Heart left ventricle (tissue), 16 donors: ENCODE measurements at places on chromosomes 1 and 21. TPM values are rescaled to one million over a fixed set of nuclear protein-coding genes. Genes with fewer than 3 reads are reported as not detected.

GRCh38 chr1:94126651-94127050 lies 5.7 kb upstream of the ABCA4 start:
- H3K36me3 ChIP-seq = no peaks in the 10 kb centered on the region
- H3K4me1 ChIP-seq = no peaks in the 10 kb centered on the region
- H3K4me3 ChIP-seq = no peak overlapping the region

GRCh38 chr1:226064816-226065248 lies 2.3 kb downstream of the H3-3A start:
- peaks cover 70% of the 10 kb centered on the region for H3K4me1 ChIP-seq
- peak; percentile 34 for DNase-seq
- no peaks in the 10 kb centered on the region for H3K27me3 ChIP-seq
- no peak overlapping the region for H3K27ac ChIP-seq

- H3K27ac ChIP-seq = peak overlapping the region; percentile 68
- H3K36me3 ChIP-seq = no peaks in the 10 kb centered on the region
- H3K27me3 ChIP-seq = no peaks in the 10 kb centered on the region
- DNase-seq = no peak
Observed at GRCh38 chr1:21021311-21021710, 155.4 kb downstream of the EIF4G3 start.

- DNase-seq = no peak
- no peaks in the 10 kb centered on the region for H3K36me3 ChIP-seq
- no peak overlapping the region for H3K4me3 ChIP-seq
- no peaks in the 10 kb centered on the region for H3K27me3 ChIP-seq
Observed at GRCh38 chr1:209484429-209484828, 99.1 kb upstream of the CAMK1G start.

DNA sequence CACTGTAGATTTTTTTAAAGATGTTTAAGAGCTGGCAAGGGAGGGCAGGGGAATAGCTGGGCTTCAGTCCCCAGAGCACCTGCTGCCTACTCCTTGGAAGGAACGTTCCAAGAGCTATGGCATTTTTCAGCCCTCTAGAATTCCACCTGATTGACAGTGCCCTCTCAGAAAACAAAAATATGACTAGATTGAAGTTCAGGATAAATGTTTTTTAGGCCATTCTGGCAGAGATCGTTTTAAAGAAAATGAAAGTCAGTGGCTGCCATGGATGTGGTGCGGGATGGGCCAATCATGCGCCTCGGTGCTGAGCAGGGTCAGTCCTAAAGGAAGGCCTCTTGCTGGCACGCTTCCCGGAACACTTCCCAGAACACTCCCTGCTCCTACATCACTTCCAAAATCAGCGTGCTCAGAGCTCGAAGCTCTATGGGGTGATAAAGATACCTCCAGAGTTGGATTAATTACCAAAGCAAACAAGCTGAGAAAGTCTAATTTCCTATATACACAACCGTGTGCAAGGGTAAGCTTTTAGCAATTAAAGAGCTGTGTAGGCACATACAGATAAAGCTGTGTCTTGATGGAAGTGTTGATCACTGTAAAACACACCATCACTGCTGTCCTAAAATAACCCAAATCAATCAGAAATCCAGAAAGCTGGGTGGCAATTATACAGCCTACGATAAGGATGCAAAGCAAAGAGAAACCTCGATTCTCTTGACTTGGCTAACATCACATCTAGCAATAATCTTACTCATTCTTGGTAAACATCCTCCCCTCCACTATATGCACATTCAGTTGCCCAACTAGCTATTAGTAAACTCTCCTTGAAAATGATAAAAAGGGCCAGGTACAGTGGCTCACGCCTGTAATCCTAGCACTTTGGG lies 34.6 kb downstream of the TGFBR3 start:
- peak; percentile 93 for DNase-seq
- peak overlapping the region; percentile 87 for H3K27ac ChIP-seq
- peaks cover 21% of the 10 kb centered on the region for H3K4me1 ChIP-seq
- H3K4me3 ChIP-seq = peak overlapping the region; percentile 39
- H3K27me3 ChIP-seq = no peaks in the 10 kb centered on the region

- DNase-seq = no peak
- H3K36me3 ChIP-seq = no peaks in the 10 kb centered on the region
- H3K4me3 ChIP-seq = no peak overlapping the region
- H3K4me1 ChIP-seq = no peaks in the 10 kb centered on the region
- no peak overlapping the region for H3K27ac ChIP-seq
- H3K27me3 ChIP-seq = peaks cover 6% of the 10 kb centered on the region
Observed at GRCh38 chr1:31405578-31406245, 7.3 kb upstream of the SERINC2 start.

DNA sequence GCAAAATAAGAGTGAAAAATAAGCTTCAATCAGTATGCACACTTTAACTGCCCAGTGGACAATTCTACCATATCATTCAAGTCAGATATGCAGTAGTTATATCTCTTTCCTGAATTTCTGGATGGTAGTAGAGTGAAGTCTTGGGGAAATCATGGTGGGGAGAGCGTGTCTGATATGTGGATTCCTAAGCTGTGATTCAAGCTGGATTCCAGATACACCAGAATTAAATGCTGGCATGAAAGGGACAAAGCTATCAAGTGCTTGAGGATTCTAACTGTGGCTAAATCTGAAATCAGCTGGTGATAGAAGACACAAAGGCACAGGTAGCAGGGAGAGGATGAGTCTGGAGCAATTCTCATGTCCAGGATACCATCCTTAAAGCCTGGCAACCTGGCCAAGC lies 323.5 kb downstream of the DUSP10 start:
- no peak overlapping the region for H3K4me3 ChIP-seq
- DNase-seq = no peak
- H3K4me1 ChIP-seq = no peaks in the 10 kb centered on the region
- H3K27ac ChIP-seq = no peak overlapping the region

- H3K4me3 ChIP-seq = peak overlapping the region; percentile 34
- H3K4me1 ChIP-seq = no peaks in the 10 kb centered on the region
- no peaks in the 10 kb centered on the region for H3K36me3 ChIP-seq
- no peak overlapping the region for H3K27ac ChIP-seq
- no peak for DNase-seq
Observed at GRCh38 chr21:41290106-41290799, 26.3 kb upstream of the FAM3B start.

DNA sequence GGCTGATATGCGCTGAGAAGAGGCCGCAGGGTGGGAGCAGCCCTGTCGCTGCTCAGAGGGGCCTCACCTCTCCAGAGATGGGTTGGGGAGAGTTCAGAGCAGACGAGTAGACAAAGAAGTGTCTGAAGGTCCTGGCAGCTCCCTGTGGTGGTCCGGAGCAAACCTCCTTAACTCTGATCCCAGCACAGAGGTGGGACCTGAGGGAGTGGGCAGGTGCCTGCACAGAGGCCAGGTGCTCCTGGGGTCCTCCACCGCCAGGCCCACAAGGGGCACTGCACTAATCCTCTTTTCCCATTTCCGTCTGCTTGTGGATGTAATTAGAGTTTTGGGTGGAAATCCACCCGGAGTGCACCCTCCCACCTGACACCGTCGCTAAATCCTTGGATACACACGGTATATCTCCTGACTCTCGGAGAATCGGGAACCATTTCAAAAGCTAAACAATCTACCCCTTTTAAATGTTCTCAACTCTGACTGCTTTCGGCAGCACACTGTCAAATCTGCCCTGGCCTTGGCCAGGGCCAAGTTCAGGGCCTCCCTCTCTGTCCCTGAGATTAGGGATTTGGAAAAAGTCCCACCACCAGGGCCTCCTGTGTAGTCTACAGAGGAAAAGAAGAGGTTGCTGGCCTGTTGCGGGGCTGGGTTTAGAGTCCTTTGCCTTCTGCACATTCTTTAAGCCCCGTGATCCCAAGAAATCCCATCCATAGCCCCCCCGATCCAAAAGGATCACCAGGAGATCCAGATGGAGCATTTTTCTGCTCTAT lies 22.4 kb downstream of the CASZ1 start:
- DNase-seq = no peak
- peak overlapping the region; percentile 61 for H3K27ac ChIP-seq
- no peak overlapping the region for H3K4me3 ChIP-seq
- H3K4me1 ChIP-seq = peaks cover 23% of the 10 kb centered on the region

DNA sequence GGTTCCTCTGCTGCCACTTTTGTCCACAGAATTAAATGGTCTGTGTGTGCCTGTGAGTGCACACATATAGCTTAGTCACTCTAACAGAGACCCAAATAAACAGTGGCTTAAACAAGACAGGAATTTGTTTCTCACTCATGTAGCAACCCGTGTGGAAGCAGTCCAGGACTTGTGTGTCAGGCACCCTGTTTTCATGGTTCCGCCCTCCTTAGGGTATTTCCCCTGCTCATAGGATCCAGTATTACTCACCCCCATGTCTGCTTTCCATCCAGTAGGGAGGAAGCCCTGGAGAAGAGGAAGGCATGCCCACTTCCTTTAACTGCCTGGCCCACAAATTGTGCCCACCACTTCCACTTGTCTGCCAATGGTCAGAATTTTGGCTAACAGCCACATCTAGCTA lies 41.3 kb upstream of the TACSTD2 start:
- no peak for DNase-seq
- no peak overlapping the region for H3K27ac ChIP-seq
- peaks cover 20% of the 10 kb centered on the region for H3K4me1 ChIP-seq
- no peaks in the 10 kb centered on the region for H3K36me3 ChIP-seq

GRCh38 chr1:26910343-26911160 lies 3.2 kb downstream of the NR0B2 start:
- no peak overlapping the region for H3K4me3 ChIP-seq
- peaks cover 4% of the 10 kb centered on the region for H3K36me3 ChIP-seq
- no peaks in the 10 kb centered on the region for H3K4me1 ChIP-seq
- H3K27me3 ChIP-seq = no peaks in the 10 kb centered on the region
- no peak overlapping the region for H3K27ac ChIP-seq

Gene FNDC10
- 1.9 TPM for total RNA-seq

Gene SLC2A5
- total RNA-seq = 1.2 TPM

Gene EDEM3
- total RNA-seq = 17.3 TPM

Gene EDN2
- not detected for total RNA-seq
